ENCODE measurements at places on chromosomes 5 and 9. TPM values are rescaled to one million over a fixed set of nuclear protein-coding genes. Genes with fewer than 3 reads are reported as not detected.

GRCh38 chr5:44536650-44537260 lies 147.5 kb upstream of the FGF10 start:
- no peak for DNase-seq

DNA sequence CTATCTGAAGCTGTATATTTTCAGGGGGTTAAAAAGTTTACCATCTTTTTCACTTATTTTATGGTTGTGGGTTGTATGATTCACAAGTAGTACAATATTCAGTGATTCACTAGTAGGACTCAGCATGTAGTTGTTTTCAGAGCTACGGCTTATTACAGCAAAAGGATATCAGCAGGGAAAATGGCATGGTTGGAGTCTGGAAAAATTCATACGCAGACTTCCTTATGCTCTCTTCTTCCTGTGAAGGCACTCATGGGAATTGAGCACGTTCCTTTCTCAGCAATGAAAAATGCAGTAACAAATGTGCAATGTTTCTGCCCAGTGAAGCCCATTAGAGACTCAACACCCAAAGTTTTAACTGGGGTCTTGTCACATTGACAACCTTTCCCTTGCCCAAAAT lies 250.5 kb downstream of the KCNN2 start:
- DNase-seq, result peak; percentile 11

- no peak for DNase-seq
Measured at GRCh38 chr5:1073239-1074102, 38.4 kb downstream of the SLC12A7 start.

GRCh38 chr5:175653763-175654162 lies 4.1 kb upstream of the HRH2 start:
- no peak for DNase-seq

DNA sequence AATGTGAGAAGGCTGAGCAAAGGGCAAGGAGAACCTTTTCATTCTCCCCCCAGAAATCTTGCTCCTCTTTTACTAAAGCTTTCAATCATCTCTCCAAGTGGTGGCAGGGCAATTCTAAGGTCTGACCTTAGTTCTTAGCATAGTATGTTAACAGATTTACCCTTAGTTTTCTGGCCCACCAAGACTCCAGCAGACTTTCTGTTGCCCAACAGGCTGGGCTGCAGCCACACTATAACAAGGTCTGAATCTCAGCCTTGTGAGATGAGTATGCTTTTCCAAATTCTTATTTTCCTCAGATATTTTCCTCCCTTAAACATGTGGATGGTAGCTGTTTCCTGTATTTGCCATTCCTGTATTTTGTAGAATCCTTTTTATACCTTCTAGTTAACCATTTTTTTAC lies 69.5 kb downstream of the NIPBL start:
- no peak for DNase-seq

- no peak for DNase-seq
Measured at GRCh38 chr5:164376843-164377242, 871.4 kb downstream of the MAT2B start.

DNA sequence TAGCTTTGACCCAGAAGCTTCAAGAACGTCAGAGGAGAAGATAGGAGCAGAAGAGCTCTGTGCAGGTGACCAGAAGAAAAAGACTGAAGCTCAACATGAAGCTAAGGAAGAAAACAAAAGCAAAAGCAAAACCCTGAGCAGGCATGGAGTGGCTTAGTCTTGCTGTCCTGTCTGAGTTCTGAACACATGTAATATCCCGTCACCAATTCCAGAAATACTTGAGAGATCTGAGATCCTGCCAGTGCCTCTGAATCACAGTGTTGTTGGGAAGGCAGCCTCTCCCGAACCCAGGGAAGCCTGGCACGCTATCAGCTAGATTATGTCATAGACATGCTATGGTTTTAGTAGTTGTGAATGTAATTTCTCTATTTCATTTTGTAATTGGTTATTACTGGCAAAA lies 235.7 kb downstream of the ICE1 start:
- DNase-seq, result peak; percentile 51

DNA sequence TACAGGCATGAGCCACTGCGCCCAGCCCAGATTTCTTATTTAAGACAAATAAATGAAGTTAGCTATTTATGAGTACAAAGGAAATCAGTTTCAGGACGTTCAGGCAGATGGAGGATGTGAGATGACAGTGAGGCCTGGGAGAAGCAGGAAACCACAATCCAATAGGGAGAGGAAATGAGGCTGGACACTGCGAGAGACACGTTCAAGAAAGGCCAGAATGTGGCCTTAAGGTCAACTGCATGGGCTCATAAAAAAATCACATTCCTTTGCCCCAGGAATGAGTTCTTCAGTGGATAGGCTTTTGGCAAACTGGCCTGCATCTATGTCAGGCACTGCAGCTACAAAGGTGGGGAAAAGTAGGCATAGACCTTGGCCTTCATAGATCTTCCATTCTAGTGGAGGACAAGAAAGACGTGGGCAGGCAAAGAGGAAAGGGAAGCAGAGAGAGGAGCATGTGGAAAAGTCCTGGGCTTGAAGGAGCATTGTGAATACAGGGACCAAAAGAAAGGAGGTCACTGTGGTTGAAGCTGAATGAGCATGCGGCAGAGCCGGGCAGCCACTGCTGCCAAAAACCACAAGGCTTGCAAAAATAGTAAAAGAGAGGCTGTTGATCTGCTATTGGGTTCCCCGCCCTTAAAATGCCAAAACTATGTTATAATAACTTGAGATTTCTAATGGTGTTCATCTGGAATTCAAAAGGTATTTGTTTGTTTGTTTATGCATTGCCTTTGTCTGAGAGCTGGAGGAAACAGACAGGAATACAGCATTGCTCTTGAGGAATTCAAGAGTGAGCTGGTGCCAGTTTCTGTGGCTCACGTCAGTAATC lies 133.0 kb downstream of the GNA14 start:
- no peak for DNase-seq

- DNase-seq, result no peak
Measured at GRCh38 chr5:181217111-181217802, 5.8 kb upstream of the TRIM41 start.

GRCh38 chr9:24932785-24933184 lies 387.1 kb upstream of the IZUMO3 start:
- no peak for DNase-seq

Gene PCDHGC5
- polyA plus RNA-seq, result 0.25 TPM

Gene MAMDC2
- polyA plus RNA-seq, result 8.0 TPM

Gene FOXD4L5
- 0.39 TPM for polyA plus RNA-seq

Gene ZNF367
- polyA plus RNA-seq, result 5.9 TPM

Gene MYOT
- 384 TPM for polyA plus RNA-seq

Gene CXXC5
- 81.8 TPM for polyA plus RNA-seq
